Activated CD4-positive, alpha-beta T cell treated with anti-CD3 and anti-CD28 coated beads, Interleukin-2, amount 10 ng/mL, durations not matched to agents 7 days and 5 days (primary cell): ENCODE measurements at places on chromosomes 12 and 14. TPM values are rescaled to one million over a fixed set of nuclear protein-coding genes. Genes with fewer than 3 reads are reported as not detected.

DNA sequence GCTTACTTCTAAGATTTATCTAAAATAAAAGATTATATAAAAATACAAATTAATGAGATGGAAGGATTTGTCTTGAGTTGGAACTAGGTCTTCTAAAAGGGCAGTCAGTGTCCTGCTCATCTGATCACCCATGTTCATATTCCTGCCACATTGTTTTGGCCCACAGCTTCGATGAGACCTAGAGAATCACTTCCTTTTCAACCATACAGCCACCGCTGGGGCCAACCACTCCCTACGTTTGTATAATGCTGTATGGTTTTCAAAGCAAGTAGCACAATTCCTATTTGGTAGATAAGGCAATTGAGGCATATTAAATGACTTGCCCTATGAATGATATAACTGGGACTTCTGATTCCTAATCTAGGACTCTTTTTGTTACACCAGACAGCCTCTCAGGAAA lies 249.4 kb downstream of the ZFP36L1 start:
- H3K27me3 ChIP-seq, result no peaks in the 10 kb centered on the region
- H3K4me1 ChIP-seq, result no peaks in the 10 kb centered on the region
- H3K27ac ChIP-seq, result no peak overlapping the region
- H3K36me3 ChIP-seq, result no peaks in the 10 kb centered on the region
- no peak overlapping the region for H3K4me3 ChIP-seq

DNA sequence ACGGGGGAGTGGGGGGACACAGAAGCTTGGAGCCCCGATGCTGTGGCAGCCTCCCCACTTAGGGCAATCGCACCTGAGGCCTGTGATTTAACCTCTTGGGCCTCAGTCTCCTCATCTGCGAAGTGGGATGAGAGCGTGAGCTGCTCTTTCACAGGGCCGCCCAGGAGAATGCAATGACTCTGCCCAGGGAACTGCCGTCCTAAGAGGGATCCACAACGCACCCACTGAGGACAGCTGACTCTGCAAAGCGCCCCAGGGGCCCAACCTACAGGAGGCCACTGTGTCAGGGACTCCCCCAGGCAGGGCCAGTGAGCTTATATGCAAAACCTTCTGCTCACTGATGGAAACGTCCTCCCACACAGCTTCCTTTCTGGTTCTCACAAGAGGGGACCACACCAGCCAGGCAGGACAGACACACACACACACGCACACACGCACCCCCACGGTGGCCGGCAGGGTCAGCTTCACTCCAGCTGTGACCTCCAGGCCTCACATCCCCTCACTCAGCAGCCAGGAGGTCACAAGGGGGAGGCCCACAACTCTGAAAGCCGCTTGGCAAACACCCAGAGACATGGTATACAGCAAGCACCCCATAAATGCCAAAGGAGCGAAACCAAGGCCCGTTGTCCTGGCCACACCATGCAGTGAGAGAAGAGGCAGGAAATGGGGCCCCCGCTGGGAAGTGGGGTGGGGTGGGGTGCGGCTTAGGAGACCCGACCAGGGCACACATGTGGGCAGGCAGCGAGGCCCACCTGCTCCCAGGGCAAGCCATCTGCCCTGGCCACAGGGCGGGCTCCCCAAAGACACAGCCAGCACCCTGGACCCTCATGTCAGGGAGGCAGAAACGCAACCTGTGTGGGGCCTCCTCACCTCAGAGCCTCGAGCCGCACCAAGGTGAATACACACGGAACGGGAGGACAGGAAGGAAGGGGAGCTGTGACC lies 73.3 kb downstream of the NCOR2 start:
- H3K27ac ChIP-seq, result peak overlapping the region; percentile 83
- peaks cover 3% of the 10 kb centered on the region for H3K36me3 ChIP-seq
- no peaks in the 10 kb centered on the region for H3K27me3 ChIP-seq
- H3K4me1 ChIP-seq, result peaks cover 21% of the 10 kb centered on the region
- DNase-seq, result no peak

DNA sequence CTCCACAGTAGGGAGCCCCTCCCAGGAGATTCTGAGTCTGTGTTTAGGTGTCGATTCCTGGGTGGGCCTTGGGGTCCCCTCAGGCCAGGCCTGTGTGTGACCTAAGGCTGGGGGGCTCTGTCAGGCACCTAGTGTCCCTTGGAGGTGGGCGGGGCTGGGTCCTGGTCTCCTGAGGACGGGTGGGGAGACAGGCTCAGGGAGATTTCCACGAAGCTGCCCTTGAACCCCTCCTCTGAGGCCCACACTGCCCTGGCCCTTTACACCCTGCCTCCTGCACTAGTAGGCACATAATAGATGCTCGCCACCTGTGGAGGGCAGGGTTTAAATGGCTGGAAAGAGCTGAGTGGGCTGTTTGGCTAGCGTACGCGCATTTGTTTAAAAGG lies 32.9 kb downstream of the MEG3 start:
- no peak overlapping the region for H3K27ac ChIP-seq
- no peaks in the 10 kb centered on the region for H3K27me3 ChIP-seq
- DNase-seq, result no peak
- H3K4me1 ChIP-seq, result no peaks in the 10 kb centered on the region
- no peak overlapping the region for H3K4me3 ChIP-seq
- no peaks in the 10 kb centered on the region for H3K36me3 ChIP-seq

GRCh38 chr14:22986508-22987054 lies 4.2 kb upstream of the AJUBA start:
- no peak overlapping the region for H3K27ac ChIP-seq
- no peaks in the 10 kb centered on the region for H3K4me1 ChIP-seq
- H3K27me3 ChIP-seq, result no peaks in the 10 kb centered on the region
- H3K4me3 ChIP-seq, result no peak overlapping the region
- DNase-seq, result peak; percentile 94

DNA sequence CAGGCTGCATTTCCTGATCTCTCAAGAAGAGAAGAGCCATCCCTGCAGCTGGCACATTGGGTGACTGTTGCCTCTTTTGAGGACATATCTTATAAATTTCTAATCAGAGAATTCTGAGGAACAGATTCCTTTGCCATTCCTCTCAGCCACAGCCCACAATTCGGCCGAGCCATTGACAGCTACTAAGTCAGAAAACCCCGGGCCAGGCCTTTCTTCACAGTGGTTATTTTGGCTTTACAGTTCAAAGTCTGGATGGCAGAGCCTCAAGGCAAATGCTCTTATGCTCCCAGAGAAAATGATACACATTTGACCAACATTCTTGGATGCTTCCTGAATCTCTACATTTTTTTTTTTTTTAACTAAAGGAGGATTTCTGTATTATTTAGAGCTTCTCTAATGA lies 138.4 kb upstream of the FRMD6 start:
- no peak overlapping the region for H3K27ac ChIP-seq
- no peak for DNase-seq
- no peak overlapping the region for H3K4me3 ChIP-seq
- H3K27me3 ChIP-seq, result peaks cover 8% of the 10 kb centered on the region

- H3K4me1 ChIP-seq, result peaks cover 73% of the 10 kb centered on the region
- peak overlapping the region; percentile 48 for H3K27ac ChIP-seq
- H3K27me3 ChIP-seq, result peaks cover 6% of the 10 kb centered on the region
- DNase-seq, result no peak
- H3K4me3 ChIP-seq, result no peak overlapping the region
These were observed 12.7 kb downstream of the CCDC197 start for GRCh38 chr14:94009767-94010166.

GRCh38 chr12:92138144-92138543 lies 7.5 kb downstream of the BTG1 start:
- H3K4me3 ChIP-seq, result peak overlapping the region; percentile 99
- peaks cover 84% of the 10 kb centered on the region for H3K36me3 ChIP-seq
- peak overlapping the region; percentile 90 for H3K27ac ChIP-seq
- no peak for DNase-seq
- H3K27me3 ChIP-seq, result no peaks in the 10 kb centered on the region

- H3K4me3 ChIP-seq, result no peak overlapping the region
- no peak overlapping the region for H3K27ac ChIP-seq
- DNase-seq, result no peak
- H3K4me1 ChIP-seq, result peaks cover 12% of the 10 kb centered on the region
- no peaks in the 10 kb centered on the region for H3K36me3 ChIP-seq
These were observed 22.2 kb downstream of the ARF6 start for GRCh38 chr14:49915085-49915484.

DNA sequence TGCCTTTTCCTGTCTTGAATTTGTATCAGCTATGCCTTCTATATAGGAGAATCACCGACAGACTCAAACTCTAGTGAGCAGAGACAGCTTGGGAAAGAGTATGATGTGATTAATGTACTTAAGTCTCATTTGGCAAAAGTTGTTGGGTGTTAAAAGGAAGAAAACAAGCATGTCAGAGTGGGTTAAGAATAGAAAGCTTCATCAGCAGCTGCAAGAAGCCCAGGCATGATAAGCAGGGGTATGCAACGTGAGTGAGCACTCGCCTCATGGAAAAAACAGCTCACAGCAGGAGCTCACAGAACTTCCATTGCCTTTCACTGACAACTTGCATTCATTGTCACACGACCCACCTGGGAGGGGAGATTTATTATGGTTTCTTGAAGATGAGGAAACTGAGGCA lies 35.9 kb upstream of the WNK1 start:
- no peak overlapping the region for H3K27ac ChIP-seq
- H3K27me3 ChIP-seq, result no peaks in the 10 kb centered on the region
- DNase-seq, result no peak
- H3K4me1 ChIP-seq, result peaks cover 47% of the 10 kb centered on the region
- H3K4me3 ChIP-seq, result no peak overlapping the region

GRCh38 chr12:46553911-46554310 lies 181.3 kb upstream of the SLC38A2 start:
- H3K4me3 ChIP-seq, result no peak overlapping the region
- DNase-seq, result no peak
- H3K36me3 ChIP-seq, result peaks cover 27% of the 10 kb centered on the region
- peaks cover 34% of the 10 kb centered on the region for H3K4me1 ChIP-seq

GRCh38 chr14:42374332-42374731 lies 767.7 kb downstream of the LRFN5 start:
- no peaks in the 10 kb centered on the region for H3K4me1 ChIP-seq
- no peaks in the 10 kb centered on the region for H3K27me3 ChIP-seq
- DNase-seq, result no peak
- H3K36me3 ChIP-seq, result no peaks in the 10 kb centered on the region
- H3K4me3 ChIP-seq, result no peak overlapping the region

GRCh38 chr12:74980510-74980909 lies 229.1 kb downstream of the KCNC2 start:
- H3K4me3 ChIP-seq, result no peak overlapping the region
- no peak for DNase-seq
- H3K4me1 ChIP-seq, result no peaks in the 10 kb centered on the region

- H3K27me3 ChIP-seq, result no peaks in the 10 kb centered on the region
- no peak overlapping the region for H3K4me3 ChIP-seq
- H3K36me3 ChIP-seq, result no peaks in the 10 kb centered on the region
- no peak overlapping the region for H3K27ac ChIP-seq
These were observed 1.0 kb upstream of the ANG start for GRCh38 chr14:20687362-20688166.

GRCh38 chr12:57519796-57520052 lies 590 bp downstream of the DDIT3 start:
- H3K36me3 ChIP-seq, result peaks cover 50% of the 10 kb centered on the region
- no peaks in the 10 kb centered on the region for H3K27me3 ChIP-seq
- H3K4me3 ChIP-seq, result peak overlapping the region; percentile 96
- H3K4me1 ChIP-seq, result peaks cover 57% of the 10 kb centered on the region
- peak; percentile 32 for DNase-seq
- peak overlapping the region; percentile 100 for H3K27ac ChIP-seq

GRCh38 chr12:60148109-60148508 lies 552.3 kb downstream of the SLC16A7 start:
- H3K36me3 ChIP-seq, result no peaks in the 10 kb centered on the region
- H3K4me3 ChIP-seq, result no peak overlapping the region
- no peak overlapping the region for H3K27ac ChIP-seq
- H3K4me1 ChIP-seq, result no peaks in the 10 kb centered on the region
- no peaks in the 10 kb centered on the region for H3K27me3 ChIP-seq

- no peak for DNase-seq
- peaks cover 9% of the 10 kb centered on the region for H3K27me3 ChIP-seq
- H3K4me1 ChIP-seq, result peaks cover 12% of the 10 kb centered on the region
- no peak overlapping the region for H3K27ac ChIP-seq
- peaks cover 1% of the 10 kb centered on the region for H3K36me3 ChIP-seq
These were observed 152.5 kb downstream of the SAMD4A start for GRCh38 chr14:54719406-54719805.

GRCh38 chr12:123387508-123388176 lies 3.7 kb downstream of the KMT5A start:
- H3K27ac ChIP-seq, result peak overlapping the region; percentile 92
- H3K4me3 ChIP-seq, result peak overlapping the region; percentile 83
- peaks cover 27% of the 10 kb centered on the region for H3K36me3 ChIP-seq
- H3K27me3 ChIP-seq, result no peaks in the 10 kb centered on the region
- peaks cover 49% of the 10 kb centered on the region for H3K4me1 ChIP-seq

DNA sequence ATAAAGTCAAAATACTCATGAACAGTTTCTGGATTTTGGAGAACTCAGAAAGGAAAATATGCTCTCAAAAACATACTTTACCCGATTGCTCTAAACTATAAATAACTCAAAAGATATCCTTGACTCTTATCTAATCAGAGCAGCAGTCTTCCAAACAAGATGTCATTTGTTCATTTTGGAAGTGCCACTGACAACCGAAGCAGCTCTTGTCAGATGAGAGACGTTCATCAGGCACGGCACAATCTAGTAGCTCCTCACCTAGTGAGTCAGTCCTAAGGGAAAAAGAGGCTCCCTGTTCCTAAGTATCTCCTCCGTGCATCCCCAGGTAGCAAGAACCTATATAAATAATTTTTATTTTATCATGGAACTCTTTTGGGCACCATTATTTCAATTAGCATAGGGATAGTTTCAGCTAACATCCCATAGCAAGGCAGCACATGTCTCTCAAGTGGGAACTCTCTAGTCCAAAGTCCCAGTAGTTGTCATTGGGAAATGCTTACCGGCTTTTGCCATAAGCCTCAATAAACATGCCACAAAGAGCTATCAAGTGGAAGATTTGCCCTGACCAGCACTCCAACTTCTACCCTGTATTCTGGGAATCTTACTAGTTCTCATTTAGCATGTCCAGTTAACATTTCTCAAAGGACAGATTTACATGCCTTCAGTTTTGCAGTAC lies 14.1 kb upstream of the TMEM263 start:
- no peak for DNase-seq
- no peak overlapping the region for H3K4me3 ChIP-seq
- no peaks in the 10 kb centered on the region for H3K36me3 ChIP-seq
- no peaks in the 10 kb centered on the region for H3K4me1 ChIP-seq
- H3K27me3 ChIP-seq, result peaks cover 4% of the 10 kb centered on the region

DNA sequence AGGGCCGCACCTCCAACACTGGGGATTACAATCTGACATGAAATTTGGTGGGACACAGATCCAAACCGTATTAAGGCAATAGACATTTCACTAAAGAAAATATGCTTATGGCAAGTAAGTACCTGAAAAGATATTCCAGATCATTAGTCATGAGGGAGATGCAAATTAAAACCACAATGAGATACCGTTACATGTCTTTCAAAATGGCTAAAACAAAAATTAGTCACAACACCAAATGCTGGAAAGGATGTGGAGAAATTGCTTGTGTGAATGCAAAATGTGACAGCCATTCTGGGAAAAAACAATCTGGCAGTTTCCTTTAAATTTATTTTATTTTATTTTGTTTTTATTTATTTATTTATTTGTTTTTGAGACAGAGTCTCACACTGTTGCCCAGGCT lies 82.3 kb upstream of the PTGDR start:
- no peak overlapping the region for H3K4me3 ChIP-seq
- no peaks in the 10 kb centered on the region for H3K4me1 ChIP-seq
- H3K36me3 ChIP-seq, result peaks cover 5% of the 10 kb centered on the region
- DNase-seq, result no peak
- H3K27ac ChIP-seq, result no peak overlapping the region
- peaks cover 10% of the 10 kb centered on the region for H3K27me3 ChIP-seq

The LBHD2 gene
- not detected for total RNA-seq

The BTBD6 gene
- total RNA-seq, result 43.9 TPM

The KMT2D gene
- total RNA-seq, result 97.9 TPM

The RERGL gene
- total RNA-seq, result not detected

The HOXC6 gene
- total RNA-seq, result not detected

The JAG2 gene
- total RNA-seq, result 1.5 TPM

The PRH2 gene
- total RNA-seq, result not detected
